ENCODE measurements at places on chromosomes 7 and 10.

DNA sequence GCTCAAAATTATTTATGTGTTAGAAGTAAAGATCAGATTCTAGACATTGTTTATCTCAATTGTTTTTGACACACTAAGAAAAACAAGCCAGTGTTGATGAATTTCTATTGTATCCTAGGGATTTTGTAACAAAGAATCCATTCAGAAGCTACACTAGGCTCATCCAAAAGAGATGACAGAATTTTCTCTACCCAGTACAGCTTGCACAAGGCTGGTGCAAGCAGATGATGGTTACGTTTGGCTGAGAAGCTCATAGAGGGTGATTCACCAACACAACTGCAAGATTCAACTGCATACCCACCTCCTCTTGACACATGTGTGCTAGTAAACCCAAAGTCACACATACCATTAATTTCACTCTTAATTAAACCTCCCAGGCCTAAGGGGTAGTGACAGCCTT, 20.8 kb downstream of the GRM3 start:
- DNase-seq: no peak

GRCh38 chr7:152640829-152641228, 35.1 kb downstream of the XRCC2 start:
- no peak for DNase-seq

- no peak for DNase-seq
These were observed 191.1 kb upstream of the SLC26A5 start for GRCh38 chr7:103637094-103637493.

GRCh38 chr10:18109341-18109870, 30.8 kb upstream of the CACNB2 start:
- no peak for DNase-seq

GRCh38 chr10:58818900-58819299, 306.2 kb downstream of the BICC1 start:
- no peak for DNase-seq

GRCh38 chr10:131843881-131844284, 56.9 kb upstream of the PPP2R2D start:
- DNase-seq: no peak

GRCh38 chr10:22605168-22605567, 109.2 kb downstream of the PIP4K2A start:
- DNase-seq: peak; percentile 41

DNA sequence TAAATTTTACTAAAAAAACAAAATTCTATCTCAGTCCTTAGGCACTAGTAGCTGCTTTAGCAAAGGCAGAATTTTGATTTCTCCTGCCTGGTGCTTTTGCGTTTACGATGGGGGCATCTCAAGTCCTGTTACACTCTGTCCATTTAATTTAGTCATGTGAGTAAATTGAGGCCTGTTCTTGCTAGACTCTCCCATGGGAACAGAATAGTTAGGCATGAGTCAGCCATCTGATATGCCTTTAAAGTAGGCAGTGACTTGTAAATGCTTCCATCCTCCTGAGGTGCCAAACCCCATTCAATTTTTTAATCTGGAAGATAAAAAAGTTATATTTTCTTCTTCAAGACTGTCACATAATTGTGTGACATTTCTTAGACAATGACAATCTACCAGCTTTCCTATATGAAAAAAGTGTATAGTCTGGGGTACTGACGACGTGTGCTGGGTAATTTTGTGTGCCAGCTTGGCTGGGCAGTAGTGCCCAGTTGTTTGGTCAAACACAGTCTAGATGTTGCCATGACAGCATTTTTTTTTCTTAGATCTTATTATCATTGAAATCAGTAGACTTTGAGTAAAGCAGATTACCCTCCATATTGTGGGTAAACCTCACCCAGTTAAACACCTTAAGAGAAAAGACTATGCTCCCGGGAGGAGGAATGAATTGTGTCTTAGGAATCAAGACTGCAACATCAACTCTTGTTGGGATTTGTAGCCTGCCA, 603.4 kb downstream of the SORCS1 start:
- DNase-seq: no peak

DNA sequence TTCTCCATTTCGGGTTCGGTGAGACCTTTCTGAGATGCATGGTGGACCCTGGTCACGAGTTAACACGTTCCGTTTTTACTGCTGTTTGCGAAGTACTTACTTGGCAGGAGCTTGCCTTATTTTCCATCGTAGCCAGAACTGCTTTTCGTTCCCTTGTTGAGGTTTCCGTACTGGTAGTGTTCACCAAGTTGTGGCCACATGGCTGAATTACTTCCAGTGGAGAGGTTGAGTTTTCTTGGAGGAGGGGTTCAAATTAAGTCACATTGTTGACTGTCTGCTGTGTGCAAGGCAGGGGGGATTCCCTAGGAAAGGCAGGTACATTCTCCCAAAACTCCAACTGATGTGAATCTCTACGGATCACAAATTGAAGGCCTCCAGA, 4.0 kb downstream of the MXI1 start:
- DNase-seq: no peak

- DNase-seq: no peak
These were observed 32.2 kb downstream of the KCNH2 start for GRCh38 chr7:150945853-150946420.

GRCh38 chr7:27936768-27937102, 196.8 kb downstream of the TAX1BP1 start:
- no peak for DNase-seq

- no peak for DNase-seq
These were observed 13.2 kb upstream of the IFRD1 start for GRCh38 chr7:112437072-112437471.

DNA sequence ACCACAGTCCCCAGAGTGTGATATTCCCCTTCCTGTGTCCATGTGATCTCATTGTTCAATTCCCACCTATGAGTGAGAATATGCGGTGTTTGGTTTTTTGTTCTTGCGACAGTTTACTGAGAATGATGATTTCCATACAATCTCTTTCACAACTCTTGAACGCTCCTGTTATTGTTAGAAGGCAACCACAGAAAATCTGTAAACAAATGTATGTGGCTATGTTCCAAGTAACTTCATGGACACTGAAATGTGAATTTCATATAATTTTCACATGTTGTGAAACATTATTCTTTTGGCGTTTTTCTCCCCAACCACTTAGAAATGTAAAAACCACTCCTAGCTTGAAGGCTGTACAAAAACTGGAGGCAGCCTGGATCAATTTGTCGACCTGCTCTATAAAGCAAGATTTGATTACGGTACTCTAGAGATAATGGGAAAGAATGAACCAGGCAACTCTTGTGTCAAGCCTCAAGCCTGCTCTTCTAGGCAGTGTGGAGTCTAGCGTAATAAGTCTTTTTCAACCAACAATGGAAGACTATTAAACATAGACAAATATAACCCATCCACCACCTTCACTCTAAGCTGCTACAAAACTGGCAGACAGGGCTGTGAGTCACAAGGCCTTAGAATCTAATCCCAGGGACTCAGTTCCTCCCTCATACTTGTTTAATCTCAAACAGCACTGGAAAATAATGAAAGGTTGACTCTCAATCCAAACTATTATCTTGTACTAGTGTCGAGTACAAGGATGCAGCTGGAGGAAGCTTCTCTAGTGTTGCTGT, 22.7 kb downstream of the ARL3 start:
- no peak for DNase-seq

- DNase-seq: no peak
These were observed 165.7 kb downstream of the SEMA3D start for GRCh38 chr7:85021101-85021704.

DNA sequence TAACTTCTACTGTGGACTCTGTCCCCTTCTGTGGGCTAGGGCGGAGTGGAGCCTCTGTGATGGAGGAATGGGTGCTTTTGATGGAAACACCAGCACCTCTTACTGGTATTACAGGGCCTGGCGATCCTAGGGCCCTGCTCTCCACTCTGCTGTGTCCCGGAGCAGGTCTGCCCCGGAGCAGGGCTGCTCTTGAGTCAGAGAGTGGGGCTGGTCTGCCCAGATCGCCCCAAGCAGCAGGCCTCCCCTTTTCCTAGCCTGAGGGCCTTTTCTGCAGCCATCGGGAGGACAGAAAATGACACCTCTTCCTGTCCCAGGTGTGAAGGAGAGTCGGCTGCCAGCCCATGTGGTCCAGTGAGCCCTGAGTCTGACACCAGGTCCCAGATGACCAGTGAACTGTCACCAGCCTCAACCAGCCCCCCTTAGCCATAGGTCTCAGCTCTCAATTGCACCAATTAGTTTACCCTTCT, 1.4 kb downstream of the ZNF282 start:
- DNase-seq: peak; percentile 38

GRCh38 chr7:95527033-95527775, 41.5 kb downstream of the ASB4 start:
- peak; percentile 64 for DNase-seq

DNA sequence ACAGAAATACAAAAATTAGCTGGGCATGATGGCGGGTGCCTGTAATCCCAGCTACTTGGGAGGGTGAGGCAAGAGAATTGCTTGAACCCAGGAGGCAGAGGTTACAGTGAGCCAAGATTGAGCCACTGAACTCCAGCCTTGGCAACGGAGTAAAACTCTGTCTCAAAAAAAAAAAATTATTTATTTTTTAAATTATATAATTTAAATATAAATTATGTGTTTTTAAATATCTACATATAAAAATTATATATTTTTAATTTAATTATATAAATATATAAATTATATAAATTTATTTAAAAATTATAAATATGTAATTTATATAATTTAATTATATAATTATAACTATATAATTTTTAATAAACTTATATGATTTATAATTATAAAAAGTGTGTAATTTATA, 51.2 kb downstream of the PRKG1 start:
- no peak for DNase-seq

- peak; percentile 32 for DNase-seq
These were observed 180.8 kb downstream of the CCDC71L start for GRCh38 chr7:106480161-106480579.

- DNase-seq: peak; percentile 13
These were observed 116.8 kb downstream of the AUTS2 start for GRCh38 chr7:69714886-69715576.

DNA sequence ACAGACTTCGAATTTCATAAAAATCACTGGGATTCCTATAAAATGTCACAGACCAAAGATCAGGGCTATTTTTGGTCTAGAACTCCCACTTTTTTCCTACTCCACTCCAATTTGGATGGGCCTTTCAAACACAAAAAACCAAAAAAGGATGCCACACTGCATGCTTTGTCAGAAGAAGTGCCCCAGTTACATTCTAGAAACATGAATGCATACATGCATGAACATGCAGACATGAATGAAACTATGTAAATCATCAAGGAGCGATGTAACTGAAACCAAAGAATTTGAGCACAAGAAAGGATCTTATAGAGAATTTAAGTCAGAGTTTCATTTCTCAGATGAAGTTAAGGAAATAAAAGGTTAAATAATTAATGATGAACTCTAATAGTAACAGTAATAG, 31.8 kb upstream of the FAM133B start:
- DNase-seq: no peak

GRCh38 chr10:108427146-108427545, 1262.6 kb upstream of the SORCS1 start:
- no peak for DNase-seq

DNA sequence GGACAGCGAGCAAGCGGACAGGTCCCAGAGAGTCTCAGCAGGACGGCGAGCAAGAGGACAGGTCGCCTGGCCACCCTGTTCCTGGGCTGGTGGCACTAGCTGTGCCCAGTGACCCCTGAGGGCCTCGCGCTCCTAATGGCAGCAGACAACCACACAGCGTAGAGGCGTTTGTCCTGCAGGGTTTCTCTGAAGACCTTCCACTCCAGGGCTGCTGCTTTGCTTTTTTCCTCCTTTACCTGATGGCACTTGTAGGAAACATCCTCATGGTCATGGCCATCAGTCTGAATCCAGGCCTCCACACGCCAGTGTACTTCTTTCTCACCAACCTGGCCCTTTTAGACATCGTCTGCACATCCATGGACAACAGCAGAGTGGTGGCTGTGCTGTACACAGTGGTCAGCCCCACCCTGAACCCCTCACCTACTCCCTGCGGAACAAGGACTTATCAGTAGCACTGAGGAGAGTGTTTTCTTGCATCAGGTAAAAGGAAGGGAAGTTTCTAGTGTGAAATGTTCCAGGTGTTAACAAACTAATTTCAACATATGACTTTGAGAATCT, 27.4 kb downstream of the SCART1 start:
- no peak for DNase-seq

DNA sequence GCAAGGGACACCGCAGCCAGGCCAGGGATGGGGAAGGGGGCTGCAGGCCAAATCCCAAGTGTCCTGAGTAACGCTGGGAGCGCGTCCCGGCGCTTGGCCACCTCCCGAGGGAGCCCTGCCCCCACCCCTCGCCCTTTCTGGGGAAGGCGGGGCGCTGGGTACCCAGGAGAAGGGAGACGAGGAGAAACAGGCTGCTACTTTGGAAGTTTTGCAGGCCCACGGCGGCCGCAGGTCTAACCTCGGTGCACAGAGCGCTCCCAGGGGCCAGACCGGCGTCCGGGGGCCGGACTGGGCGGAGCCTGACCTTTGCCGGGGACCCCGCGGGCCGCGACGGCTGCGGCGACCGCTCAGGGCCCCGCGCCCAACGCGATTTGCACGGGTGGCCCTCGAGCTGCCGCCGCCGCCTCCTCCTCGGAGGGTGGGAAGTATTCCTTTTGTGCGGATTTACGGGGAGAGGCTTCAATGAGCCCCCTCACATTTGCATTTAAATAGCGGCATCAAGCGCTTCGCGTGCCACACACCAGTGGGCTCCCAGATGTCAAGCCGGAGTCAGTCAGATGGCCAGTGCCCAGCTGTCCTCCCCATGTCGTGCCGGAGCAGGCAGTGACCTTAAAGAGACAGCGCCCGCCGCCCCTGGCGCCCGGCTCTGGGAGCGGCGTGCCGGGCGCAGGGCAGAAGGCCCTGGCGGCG, 3.0 kb upstream of the EBF3 start:
- DNase-seq: no peak

DNA sequence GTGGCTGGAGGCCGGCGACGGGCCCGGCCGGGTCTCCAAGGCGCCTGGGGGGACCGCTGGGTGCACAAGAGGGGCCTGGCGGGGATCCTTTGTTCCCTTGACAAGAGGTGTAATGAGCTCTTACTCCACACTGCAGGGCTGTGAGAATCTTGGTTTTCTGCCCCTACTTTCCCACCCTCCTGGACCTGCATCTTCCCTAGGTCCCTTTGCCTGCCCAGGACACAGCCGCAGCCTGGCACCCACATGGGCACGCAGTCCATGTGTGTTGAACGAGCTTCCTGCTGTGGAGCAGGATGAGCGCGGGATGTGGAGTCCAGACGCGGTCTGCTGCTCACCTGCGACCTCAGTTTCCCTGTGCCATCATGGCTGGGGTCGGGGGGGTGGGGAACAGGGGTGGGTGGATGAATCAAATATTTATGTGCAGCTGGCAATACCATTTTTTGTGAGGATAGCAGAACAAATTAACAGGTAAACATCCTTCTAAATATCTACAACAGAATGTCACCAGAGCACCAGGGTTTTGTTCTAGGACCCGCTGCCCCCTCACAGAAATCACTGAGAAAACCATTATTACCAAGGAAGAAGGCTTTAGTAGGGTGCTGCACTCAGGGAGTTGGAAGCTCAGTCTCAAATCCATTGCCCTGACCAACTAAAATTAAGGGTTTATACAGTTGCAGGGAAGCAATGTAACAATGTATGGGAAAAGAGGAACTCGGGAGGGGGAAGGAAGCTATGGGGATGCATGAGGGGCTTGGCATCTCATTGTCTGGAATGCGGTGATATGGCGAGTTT, 474 bp upstream of the NSMCE4A start:
- no peak for DNase-seq
